ENCODE measurements at places on chromosomes 2 and 18.
A peak's percentile ranks its signal among the peaks of the same experiment; 100 is the strongest.

GRCh38 chr2:61434314-61434713 lies 36.6 kb downstream of the USP34 start:
- DNase-seq = no peak

DNA sequence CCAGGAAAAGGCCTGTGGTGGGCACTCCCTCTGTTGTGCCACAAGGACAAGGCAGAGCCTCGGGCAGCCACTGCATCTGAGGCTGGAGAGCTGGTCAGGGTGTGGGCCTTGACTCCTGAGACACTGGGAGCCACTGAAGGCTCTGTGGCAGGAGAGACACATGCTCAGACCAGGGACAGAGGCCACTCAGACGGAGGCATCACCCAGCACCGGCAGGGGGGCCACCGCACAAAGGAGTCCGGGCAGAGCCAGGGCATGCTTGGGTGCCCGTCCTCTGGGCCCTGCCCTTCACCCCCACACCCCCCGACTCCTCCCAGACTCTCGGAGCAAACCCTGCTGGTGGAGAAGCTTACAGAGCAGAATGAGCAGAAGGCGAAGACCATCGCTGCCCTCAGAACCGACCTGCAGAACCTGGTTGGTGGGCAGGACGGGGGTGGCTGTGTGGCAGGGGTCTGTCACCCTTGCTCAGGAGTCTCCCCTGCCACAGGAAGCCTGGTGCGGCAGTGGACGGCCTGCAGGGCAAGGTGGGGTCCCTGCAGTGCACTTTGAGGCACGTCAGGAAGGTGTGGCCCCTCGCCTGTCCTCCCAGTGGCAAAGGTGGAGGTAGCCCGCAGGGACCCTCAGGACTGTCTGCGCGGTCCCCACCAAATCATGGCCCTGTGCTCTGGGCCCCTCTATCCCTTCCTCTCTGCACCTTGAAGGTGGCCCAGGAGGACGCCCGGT lies 26.0 kb downstream of the CROCC2 start:
- peak; percentile 1 for DNase-seq

DNA sequence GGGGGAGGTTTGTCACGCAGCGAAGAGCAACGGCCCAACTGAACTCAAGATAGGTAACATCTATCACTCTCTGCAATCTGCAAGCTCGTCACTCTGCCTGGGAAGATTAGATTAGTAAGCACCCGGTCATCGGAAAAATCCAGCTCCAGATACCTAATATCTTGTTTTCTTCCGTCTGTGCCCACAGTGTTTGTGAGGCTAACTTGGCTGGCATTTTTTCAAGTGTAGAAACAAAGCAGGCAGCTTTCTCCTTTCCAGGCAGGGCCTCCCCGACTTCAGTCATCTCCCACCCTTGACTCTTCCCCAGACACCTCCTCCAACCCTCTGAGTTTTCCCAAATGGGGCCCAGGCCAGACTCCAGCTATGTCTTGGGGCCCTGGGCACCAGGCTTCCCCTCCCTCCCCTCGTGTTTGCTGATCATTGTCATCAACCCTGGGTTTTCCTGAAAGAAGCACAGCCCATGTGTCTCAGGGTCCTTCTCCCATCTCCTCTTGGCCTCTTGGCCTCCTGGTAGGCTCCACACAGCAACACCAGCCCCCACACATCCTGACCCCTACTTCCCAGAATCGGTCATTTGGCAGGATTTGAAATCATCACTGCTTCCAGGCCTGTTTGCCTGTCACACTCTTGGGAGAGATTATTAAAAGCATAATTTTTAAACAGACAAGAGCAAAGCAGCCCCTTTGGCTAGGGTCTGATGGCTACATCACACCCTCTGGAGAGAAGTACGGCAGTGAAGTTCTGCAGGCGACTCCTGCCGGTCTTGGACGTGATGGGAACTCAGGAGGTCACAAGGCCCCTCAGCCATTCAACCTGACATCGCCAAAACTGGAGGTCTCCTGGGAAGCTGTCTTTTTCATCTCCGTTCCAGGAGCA lies 144.9 kb upstream of the ID2 start:
- no peak for DNase-seq

- no peak for DNase-seq
These were observed 27.1 kb downstream of the FER1L5 start for GRCh38 chr2:96669539-96670215.

- DNase-seq = no peak
These were observed 172.3 kb downstream of the ICOS start for GRCh38 chr2:204108781-204109295.

DNA sequence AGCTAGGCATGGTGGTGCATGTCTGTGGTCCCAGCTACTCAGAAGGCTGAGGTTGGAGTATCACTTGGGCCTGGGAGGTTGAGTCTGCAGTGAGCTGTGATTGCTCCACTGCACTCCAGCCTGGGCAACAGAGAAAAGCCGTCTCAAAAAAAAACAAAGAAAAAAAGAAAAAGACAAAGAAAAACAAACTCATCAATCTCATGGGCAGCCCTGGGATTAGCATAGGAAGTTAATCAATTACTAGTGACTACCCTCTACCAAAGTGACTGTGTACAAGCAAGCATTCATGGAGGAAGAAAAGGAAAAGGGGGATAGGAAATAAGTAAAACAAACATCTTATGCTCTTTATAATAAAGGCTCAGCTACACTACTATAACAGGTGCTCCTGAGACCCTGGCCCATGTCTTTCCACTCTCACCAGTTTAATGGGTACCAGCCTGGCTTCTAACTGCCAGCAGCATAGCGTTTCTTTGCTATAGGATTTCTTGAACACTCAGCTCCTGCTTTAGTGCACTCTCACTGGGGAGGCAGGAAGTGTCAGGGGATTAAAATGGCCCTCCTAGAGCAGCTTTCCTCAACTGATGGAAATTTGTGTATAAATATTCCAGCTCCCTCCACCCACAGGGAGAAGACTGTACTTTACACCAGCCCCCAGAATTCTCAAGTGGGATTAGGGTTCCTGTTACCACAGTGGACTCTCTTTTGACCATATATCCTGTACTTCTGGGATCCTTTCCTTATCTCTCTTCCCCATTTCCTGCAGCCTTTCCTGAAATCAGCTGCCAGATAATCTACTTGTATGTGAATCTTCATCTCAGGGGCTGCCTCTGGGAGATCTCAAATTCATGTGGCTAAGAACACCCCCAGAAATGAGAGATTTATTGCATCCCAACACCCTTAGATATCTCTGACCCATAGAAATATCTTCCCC lies 91.3 kb upstream of the GLS start:
- DNase-seq = no peak

- DNase-seq = no peak
These were observed 142.7 kb downstream of the DYSF start for GRCh38 chr2:71596011-71596410.

- DNase-seq = no peak
These were observed 62.2 kb upstream of the RTN4 start for GRCh38 chr2:55112229-55113031.

DNA sequence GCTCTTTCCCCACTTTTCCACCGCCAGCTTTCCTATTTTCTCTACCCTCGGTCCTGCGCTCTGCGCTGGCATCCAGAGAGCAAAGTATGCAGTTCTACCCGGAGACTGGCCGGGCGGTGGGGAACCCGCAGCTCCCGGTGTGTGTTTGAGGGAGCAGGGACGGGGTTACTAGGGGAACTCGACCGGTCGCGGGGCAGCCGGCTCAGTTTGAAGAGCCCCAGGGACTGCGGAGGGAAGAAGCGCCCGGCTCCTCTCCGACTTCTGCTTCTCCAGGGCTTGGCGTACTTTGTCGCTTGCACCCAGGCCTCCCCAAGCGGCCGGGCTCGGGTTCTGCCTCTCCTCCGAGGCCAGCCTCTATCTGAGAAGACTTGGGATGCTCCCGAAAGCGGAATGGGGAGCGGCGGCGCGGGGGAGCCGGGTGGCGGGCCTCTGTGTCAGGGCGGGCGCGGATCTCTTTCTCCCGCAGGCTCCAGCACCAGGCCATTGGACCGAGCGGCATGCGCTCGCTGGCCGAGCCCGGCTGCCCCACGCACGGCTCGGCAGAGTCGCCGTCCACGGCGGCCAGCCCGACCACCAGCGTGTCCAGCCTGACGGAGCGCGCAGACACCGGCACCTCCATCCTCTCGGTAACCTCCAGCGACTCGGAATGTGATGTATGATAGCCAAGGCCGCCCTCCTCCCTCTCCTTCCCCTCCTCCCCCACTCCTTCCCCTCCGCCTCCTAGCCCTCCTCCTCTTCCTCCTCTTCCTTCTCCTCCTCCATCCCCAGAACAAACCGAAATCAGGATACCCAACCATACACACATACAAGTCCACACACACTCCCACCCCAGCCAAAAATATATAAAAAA lies 2.8 kb downstream of the SIX3 start:
- no peak for DNase-seq

DNA sequence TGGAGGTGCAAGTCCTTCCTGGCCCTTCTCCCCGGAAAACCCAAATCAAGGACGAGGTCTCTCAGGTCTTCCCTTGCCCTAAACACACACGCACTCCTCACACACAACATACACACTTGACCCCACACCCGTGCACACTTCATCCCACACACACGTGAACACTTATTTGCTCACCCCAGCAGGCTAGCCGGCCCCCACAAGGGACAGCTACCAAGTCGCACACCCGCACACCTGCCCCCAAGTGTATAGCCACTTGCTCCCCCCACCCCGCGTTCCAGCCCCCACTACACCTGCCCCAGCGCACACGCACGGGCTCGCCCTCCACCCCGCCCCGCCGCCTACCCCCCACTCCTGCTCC lies 359 bp downstream of the TGFBRAP1 start:
- no peak for DNase-seq

DNA sequence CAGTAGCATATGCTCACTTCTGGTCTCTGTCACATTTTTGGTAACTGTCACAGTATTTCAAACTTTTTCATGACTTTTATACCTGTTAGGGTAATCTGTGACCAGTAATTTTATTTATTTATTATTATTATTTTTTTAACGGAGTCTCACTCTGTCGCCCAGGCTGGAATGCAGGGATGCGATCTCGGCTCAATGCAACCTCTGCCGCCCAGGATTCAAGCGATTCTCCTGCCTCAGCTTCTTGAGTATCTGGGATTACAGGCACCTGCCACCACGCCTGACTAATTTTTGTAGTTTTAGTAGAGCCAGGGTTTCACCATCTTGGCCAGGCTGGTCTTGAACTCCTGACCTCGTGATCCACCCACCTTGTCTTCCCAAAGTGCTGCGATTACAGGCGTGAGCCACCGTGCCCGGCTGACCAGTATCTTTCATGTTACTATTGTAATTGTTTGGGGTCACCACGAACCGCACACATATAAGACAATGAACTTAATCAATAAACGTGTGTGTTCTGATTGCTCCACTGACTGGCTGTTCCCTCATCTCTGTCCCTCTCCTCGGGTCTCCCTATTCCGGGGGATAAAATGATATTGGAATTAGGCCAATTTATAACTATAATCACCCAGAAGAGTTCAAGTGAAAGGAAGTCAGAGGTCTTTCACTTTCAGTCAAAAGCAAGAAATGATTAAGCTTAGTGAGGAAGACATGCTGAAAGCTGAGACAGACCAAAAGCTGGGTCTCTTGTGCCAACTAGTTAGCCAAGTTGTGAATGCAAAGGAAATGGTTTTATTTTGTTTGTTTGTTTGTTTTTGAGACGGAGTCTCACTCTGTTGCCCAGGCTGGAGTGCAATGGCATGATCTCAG lies 22.9 kb downstream of the TGIF1 start:
- DNase-seq = no peak

- no peak for DNase-seq
These were observed 115.3 kb downstream of the FEZ2 start for GRCh38 chr2:36482576-36483214.

DNA sequence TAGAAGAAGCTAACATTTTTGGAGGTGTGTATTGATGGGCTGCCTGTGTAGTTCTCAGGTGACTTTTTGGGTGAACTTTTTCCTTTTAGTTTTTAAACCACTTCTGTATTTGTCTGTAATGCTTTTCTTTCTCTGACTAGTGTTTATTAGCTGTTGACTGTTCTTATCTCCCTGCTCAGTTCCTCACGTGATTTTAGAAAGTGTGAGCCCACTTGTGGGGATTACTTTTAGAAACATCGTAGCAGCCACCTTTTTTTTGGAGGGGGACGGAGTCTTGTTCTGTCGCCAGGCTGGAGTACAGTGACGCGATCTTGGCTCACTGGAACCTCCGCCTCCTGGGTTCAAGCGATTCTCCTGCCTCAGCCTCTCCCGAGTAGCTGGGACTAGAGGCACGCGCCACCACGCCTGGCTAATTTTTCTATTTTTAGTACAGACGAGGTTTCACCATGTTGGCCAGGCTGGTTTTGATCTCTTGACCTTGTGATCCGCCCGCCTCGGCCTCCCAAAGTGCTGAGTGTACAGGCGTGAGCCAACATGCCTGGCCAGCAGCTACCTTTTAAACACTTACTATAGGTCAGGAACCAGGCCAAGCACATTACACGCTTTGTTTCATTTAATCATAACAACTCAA lies 9.2 kb upstream of the CDKL4 start:
- no peak for DNase-seq

DNA sequence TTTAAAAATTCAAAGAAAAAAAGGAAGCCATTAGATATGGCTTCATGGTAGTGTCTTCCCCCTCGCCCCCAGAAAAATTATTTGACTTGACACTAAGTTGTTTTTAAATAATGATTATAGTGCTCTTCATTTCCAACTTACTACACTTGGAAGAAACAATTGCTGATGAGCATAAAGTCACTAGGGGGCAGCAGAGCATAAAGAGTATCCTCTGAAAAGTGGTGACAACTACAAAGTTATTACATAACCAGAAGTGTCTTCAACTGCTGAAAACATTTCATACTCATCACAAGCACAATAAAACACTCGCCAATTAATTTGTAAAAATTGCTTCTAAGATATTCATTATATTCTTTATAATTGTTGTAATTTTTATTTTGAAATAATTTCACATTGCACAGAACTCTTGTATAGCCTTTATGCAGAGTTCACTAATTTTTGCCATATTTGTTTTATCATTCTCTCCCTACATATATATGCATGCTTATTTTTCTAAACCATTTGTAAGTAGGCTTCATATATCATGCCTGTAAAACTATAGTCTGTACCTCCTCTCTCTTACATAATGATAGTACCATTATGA lies 54.9 kb downstream of the EXOC6B start:
- peak; percentile 75 for DNase-seq

DNA sequence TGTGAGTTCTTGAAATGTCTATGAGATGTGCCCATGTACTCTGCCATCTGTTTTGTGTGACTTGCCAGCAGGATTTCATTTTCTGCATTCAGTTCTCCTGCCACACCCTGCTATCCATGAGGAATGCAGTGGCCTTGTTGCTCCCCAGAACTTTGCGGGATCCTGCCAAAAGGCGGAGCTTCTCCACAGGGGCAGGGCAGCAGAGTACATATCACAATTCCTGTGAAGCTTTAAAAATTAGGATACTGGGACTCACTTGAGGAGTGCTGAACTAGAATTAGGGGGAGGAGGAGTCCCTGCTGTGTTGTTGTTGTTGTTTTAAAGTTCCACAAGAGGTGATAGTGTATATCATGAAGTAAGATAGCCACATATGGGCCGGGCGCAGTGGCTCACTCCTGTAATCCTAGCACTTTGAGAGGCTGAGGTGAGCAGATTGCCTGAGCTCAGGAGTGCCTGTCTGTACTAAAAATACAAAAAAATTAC lies 76.4 kb downstream of the TANC1 start:
- DNase-seq = no peak

All from CD8-positive, alpha-beta T cell (primary cell).